A172 (cell line): ENCODE measurements at places on chromosomes 13 and 19.

- peak; percentile 66 for DNase-seq
Observed at GRCh38 chr19:43286096-43286495, 16.8 kb upstream of the PSG9 start.

GRCh38 chr13:79679334-79679733 lies 198.4 kb downstream of the NDFIP2 start:
- peak; percentile 59 for DNase-seq

- no peak for DNase-seq
Observed at GRCh38 chr13:111022241-111022640, 92.9 kb upstream of the ARHGEF7 start.

DNA sequence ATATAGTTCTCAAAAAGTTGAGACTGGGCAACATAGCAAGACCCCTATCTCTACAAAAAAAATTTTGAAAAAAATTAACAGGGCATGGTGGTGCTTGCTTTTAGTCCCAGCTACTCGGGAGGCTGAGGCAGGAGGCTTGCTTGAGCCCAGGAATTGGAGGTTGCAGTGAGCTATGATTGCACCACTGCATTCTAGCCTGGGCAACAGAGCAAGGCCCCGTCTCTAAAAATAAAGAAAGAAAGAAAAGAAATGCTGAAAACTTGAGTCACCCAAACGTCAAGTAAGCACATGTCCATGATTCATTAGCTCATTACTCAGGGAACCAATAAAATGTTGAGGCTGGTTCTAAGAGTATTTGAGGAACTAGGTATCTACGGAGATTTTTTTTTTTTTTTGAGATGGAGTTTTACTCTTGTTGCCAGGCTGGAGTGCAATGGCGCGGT lies 33.9 kb upstream of the SEMA6B start:
- peak; percentile 86 for DNase-seq

DNA sequence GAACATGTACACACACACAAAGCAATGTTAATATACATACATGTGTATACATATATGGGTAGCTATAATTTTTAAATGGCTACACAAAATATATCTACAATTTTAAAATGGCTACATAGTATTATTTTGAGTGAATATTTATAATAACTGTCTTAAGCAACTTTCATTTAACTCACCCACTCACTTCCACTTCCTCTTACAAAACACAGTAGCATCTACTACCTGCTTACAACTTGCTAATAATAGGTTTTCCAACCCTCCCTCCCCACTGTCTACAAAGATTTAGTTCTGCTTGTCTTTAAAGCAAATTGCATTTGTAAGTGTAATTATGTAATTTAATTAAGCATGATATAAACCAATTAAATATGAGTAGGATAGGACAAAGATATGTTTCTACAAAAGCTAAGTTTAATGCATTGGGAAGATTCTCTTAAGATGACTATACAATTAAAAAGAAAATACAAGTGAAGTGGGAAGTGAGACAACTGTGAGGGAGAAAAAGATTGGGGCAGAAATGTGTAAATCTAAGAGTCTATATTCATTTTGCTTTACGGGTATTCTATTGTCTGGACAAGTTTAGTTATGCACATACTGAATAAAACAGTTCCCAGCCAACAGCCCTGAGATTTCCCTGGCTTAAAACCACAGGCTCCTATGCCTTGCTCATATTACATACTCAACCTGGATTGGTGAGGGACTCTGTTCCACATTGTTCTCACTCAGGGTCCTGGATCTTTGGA lies 583.1 kb downstream of the EFNB2 start:
- no peak for DNase-seq

GRCh38 chr19:35267353-35267817 lies 1.4 kb upstream of the USF2 start:
- DNase-seq, result no peak

- no peak for DNase-seq
Observed at GRCh38 chr19:37977391-37977790, 70.4 kb downstream of the SIPA1L3 start.

- no peak for DNase-seq
Observed at GRCh38 chr13:33261387-33262061, 24.0 kb downstream of the STARD13 start.

DNA sequence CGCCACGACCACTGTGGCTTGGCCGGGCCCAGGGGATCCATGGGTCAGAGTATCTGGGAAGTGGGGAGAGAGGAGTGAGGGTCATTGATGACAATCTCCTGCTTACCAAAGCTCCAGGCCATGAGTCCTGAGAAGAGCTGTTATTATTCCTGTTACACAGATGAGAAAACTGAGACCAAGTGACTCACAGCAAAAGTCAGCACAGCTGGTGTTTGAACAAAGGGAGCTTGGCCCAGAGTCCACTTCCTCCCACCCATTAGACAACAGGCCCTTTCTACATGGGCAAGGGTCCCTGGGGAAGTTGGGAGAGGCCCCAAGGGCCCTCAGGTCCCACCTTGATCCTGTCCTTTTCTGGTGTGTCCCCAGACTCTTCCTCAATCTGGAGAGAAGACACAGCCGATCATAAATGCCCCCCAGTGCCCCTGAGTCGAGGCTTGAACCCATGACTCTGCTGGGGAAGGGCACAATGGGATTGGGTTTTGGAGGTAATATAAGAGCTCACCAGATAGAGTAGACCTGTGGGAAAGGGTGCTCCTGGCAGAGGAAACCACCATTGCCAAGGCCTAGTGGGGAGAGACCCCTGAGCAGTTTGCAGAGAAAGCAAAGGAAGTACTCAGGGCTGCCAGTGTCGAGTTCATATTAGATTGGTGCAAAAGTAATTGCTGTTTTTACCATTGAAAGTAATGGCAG lies 6.8 kb downstream of the FUT6 start:
- DNase-seq, result no peak

GRCh38 chr13:89269737-89270136 lies 1598.6 kb downstream of the SLITRK5 start:
- DNase-seq, result no peak

DNA sequence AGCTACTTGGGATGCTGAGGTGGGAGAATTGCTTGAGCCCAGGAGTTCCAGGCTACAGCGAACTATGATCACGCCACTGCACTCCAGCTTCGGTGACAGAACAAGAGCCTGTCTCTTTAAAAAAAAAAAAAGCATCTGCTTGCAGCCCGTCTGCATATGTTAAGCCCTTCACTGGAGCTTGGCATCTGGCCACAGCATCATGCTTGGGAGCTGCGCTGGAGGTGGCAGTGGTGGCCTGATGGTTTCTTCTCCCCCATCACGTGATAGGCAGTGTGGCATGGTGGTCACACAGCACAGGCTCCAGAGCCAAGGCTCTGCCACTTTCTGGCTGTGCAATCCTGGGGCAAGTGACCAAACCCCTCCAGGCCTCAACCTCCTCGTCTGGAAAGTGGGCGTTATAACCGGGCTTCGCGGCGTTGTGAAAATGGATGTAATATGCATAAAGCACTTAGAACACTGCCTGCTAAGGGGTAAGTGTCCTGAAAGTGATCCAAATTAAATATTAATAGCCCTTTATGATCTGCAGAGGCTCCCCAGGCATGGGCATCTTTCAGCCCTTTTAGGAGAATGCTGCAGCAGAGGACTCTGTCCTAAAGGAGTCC lies 24.4 kb downstream of the MARK4 start:
- DNase-seq, result no peak

DNA sequence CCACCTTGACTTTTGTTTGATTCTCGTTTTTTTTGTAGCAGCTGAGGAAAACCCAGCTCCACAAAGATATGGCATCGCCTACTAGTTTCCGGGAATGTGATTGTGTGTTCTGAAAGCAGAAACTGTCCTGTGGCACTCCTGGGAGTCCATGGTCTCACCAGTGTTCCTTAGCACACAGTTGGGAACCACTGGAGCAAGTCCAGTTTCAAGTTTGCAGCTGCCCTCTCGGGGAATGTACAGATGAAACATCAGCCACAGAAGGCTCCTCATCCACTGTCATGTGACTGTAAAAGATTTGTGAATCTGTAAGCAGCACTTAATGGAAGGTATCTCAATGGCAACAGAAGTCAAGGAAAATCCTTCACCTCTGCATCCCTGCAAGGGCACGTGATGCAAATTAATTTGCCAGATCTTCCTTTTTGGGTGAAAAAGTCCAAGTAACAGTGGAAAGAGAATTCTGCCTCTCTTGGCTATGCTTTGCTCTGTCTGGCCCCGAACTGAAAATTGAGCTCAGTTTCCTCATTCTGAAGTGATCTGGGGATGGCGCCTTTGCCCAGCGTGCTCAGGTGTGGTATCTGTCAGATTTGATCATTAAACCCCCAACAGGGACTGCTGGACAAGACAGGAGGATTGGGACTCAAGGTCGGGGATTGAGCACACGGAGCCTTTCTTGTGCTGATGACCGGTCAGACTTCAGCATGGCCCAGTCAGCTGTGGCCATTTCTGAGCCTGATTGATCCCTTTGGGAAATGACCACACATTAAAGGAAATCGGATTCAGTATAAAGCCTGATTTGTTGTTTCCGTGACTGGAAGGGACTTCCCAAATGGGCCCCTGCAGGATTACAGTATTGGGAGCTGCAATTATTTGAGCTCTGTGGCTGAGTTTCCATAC lies 58.8 kb downstream of the ING1 start:
- no peak for DNase-seq

GRCh38 chr19:13401388-13401787 lies 104.9 kb downstream of the CACNA1A start:
- peak; percentile 49 for DNase-seq

DNA sequence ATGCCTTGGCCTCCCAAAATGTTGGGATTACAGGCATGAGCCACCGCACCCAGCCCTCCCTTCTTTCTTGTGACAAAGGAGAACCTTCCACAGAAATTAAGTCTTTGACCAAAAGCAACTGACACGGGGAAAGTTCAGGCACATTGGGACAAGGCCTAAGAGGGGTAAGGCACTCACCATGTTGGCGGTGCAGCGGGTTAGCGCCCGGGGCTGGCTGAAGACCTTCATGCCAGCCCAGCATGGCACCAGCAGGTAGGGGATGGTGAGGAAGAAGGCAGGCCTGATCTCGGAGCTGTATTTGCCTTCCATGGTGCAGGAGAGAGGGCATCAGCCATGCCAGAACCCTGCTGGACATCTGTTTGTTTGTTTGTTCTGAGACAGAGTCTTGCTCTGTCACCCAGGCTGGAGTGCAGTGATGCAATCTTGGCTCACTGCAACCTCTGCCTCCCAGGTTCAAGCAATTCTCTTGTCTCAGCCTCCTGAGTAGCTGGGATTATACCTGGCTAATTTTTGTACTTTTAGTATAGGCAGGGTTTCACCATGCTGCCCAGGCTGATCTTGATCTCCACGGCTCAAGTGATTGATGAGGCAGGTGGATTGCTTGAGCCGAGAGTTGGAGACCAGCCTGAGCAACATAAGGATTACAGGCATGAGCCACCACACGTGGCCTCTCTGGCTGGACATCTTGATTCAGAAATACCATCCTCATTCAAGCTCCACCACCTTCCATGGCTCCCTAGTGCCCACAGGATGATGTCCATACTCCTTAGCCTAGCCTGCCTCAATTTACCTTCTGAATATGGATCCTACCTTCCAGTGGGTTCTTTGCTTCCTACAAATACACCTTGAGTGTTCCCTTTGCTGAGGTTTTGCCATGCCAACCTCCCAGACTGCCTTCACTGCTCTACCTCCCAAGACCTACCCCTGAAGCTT lies 4.4 kb downstream of the TM6SF2 start:
- DNase-seq, result no peak

GRCh38 chr13:62207388-62207787 lies 791.7 kb upstream of the PCDH20 start:
- DNase-seq, result no peak

DNA sequence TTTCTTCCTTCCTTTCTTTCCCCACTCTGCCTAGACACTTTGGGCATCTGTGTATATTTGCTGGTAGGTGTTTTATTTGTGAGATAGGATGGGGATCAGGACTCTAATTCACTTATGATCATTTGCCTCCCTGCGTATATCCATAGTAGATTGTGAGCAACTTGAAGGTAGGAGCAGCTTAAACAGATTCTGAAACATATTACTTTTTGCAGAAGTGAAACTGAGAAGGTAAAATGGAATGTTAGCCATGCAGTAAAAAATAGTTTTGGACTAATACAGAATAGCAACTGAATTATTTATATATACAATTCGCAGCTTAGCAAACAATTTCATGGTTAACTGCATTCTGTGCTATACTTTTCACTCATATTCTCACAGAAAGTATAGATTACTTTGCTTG lies 38.7 kb downstream of the RNF6 start:
- DNase-seq, result no peak

DNA sequence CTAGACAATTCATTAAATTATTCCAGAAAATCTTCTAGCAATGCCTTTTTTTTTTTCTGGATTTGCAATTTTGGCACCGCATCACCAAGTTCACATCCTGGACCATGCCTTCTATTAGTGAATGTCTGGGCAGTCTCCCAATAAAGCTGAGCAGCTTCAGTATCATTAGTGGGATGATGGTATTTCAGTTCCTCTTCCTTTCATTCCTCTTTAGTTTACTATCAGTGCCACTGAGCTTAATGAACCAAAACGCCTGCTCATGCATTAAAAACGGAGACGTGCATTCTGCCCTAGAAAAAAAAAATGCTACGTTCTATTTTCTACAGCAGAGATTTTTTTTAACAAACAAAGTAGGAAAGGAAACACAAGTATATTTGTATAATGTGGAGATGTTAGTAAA lies 343.0 kb downstream of the PCDH9 start:
- no peak for DNase-seq

DNA sequence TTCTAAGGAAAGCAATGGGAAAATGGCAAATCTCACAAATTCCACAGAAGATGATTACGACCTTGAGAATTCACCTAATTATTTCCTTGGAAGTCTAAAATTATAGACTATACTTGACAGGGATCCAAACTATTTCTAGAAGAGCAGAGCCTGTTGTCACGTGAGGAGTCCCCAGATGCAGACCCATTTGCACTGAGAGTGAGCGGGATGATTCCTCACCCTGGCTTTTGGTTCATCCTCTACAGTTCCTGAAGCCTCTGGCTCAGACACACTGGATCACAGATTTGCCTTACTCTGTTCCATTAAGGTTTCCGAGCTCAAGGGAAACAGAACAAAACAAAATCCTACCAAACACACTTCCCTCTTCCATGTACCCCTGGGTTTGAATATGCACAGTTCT lies 23.0 kb upstream of the CYSLTR2 start:
- DNase-seq, result no peak

DNA sequence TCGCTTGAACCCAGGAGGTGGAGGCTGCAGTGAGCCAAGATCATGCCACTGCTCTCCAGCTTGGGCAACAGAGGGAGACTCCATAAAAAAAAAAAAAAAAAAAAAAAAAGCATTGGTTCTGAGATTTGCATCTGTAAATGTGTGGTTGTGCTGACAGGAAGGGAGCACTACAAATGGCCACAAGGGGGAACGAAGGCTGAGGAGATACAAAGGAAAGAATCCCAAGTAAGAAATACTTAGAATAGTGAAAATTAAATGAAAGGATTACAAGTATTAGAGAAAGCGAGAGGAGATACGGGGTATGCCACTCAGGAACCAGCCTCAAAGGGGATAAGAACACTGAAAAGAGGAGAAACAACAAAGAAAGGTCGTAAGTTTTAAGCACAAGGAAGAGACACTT lies 284.9 kb downstream of the KLF12 start:
- DNase-seq, result peak; percentile 33

- no peak for DNase-seq
Observed at GRCh38 chr19:19305696-19306095, 14.6 kb downstream of the SUGP1 start.
